Activated CD4-positive, alpha-beta T cell treated with anti-CD3 and anti-CD28 coated beads, Interleukin-2, amount 10 ng/mL, durations not matched to agents 24 days and 14 days (primary cell): ENCODE measurements at places on chromosomes 16 and 17. TPM values are rescaled to one million over a fixed set of nuclear protein-coding genes. Genes with fewer than 3 reads are reported as not detected.

Gene OTOP3
- not detected in 2 replicates for total RNA-seq

Gene PRAC2
- not detected in 2 replicates for total RNA-seq

Gene TSPOAP1
- total RNA-seq: 22.6 and 23.6 TPM in 2 replicates

Gene RNU2-1
- 5,051 and 5,500 TPM in 2 replicates for total RNA-seq

Gene TNFRSF12A
- total RNA-seq: 7.3 TPM in 2 replicates

Gene FTO
- total RNA-seq: 60.8 and 61.1 TPM in 2 replicates

Gene LPCAT2
- 1.8 and 3.7 TPM in 2 replicates for total RNA-seq

Gene KRTAP9-2
- not detected in 2 replicates for total RNA-seq

Gene ARL4D
- total RNA-seq: 3.3 and 3.5 TPM in 2 replicates

Gene ASGR2
- not detected in 2 replicates for total RNA-seq

Gene NOG
- total RNA-seq: 0.09 and 0.21 TPM in 2 replicates

Gene RPRML
- total RNA-seq: not detected in 2 replicates

Gene HSPB9
- not detected in 2 replicates for total RNA-seq

Gene KRT33A
- not detected in 2 replicates for total RNA-seq

Gene SPATA32
- 0.28 and 0.40 TPM in 2 replicates for total RNA-seq

Gene SLC43A2
- 2.8 and 3.4 TPM in 2 replicates for total RNA-seq

Gene GAS7
- total RNA-seq: 0.21 and 0.26 TPM in 2 replicates

Gene TMC5
- not detected in 2 replicates for total RNA-seq

Gene PDP2
- 48.0 and 51.8 TPM in 2 replicates for total RNA-seq

Gene FBXO39
- total RNA-seq: 0.26 and 0.36 TPM in 2 replicates

Gene MYH8
- total RNA-seq: not detected in 2 replicates

Gene TEX14
- 0.07 TPM in 2 replicates for total RNA-seq

Gene CD300E
- not detected in 2 replicates for total RNA-seq

Gene C16orf92
- not detected in 2 replicates for total RNA-seq

Gene NPIPA8
- 0.54 and 0.88 TPM in 2 replicates for total RNA-seq

Gene ZFHX3
- total RNA-seq: 0.49 and 0.88 TPM in 2 replicates

Gene AOC2
- 3.3 and 4.2 TPM in 2 replicates for total RNA-seq
